Left renal pelvis (tissue), 4 donors: ENCODE measurements at places on chromosomes 11 and 22. TPM values are rescaled to one million over a fixed set of nuclear protein-coding genes. Genes with fewer than 3 reads are reported as not detected.

DNA sequence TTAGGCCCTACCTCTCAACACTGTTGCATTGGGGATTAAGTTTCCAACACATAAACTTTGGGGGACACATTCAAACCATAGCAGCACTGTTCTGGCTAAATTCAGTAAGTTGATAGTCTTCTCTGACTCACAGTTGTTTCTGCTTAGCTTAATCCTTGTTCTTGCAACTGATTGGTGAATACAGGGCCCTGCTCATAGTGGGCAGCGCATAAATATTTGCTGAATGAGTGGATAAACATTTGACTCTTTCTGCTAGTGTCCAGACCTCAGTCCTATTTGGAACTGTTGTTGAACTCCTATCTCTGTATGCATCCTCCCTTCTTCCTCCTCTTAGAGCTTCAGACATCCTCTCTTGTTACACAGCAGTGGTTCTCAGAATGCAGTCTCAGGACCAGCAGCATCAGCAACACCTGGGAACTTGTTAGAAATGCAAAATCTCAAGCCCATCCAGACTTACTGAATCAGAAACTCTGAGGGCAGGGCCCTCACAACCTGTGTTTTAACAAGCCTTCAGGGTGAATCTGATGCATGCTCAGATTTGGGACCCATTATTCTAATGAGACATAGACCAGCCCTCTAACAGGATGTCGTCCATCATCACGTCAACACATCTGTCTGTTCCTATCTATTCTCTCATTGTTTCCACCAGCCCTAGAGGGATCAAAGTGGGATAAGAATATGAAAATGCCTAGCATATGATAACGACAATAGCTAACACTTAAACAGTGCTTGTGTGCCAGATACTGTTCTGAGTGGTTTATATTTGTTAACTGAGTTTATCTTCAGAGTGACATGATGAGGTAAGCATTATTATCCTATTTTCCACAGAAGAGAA, 22.3 kb downstream of the SPON1 start:
- DNase-seq: no peak

- DNase-seq: no peak
Observed at GRCh38 chr11:9001736-9002135, 2.1 kb downstream of the NRIP3 start.

NAA40 gene
- polyA plus RNA-seq: 19.3 TPM

GRCh38 chr22:45554040-45554406, 51.3 kb downstream of the FBLN1 start:
- DNase-seq: no peak

DNA sequence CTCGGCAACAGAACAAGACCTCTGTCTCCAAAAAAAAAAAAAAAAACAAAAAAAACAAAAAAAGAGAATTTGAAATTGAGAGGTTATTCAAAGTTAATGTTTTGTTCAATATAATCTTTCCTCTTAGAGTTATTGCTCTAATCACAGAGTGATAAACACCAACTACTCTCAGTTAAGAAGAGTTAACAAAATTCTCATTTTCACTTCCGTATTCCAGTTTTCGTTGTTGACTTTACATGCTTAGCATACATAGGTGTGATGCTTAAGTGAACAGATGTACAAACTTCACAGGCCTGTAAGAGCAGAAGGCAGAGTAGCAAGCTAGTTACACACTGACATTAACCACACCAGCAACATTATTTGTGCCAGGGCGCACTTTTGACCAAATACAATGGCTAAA, 12.3 kb downstream of the EIF4ENIF1 start:
- DNase-seq: no peak

GRCh38 chr11:10930224-10930971, 72.5 kb upstream of the ZBED5 start:
- no peak for DNase-seq

- no peak for DNase-seq
Observed at GRCh38 chr11:11346303-11346702, 6.7 kb downstream of the CSNK2A3 start.

GRCh38 chr11:111045874-111046273, 199.7 kb upstream of the POU2AF2 start:
- no peak for DNase-seq

DNA sequence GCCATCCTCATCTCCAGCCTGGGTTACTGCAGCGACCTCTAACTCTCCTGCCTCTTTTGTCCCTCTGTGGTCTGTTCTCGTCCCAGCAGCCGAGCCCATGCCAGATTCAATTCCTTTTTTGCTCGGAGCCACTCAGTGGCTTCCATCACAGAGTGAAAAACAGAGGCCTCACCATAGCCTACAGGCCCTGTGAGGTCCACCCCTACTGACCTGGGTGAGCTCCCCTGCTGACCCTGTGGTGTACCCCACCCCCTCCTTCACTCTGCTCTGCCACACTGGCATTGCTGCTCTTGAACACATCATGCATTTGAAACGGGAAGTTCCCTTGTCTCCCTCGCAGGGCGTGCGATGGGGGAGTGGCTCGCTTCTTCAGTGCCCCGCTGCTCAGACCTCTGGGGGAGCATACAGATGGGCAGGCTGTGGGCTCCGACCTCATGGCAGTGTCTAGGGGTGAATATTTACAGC, 2.1 kb downstream of the AIP start:
- no peak for DNase-seq

GDPD4 gene
- polyA plus RNA-seq: 0.34 TPM

DNA sequence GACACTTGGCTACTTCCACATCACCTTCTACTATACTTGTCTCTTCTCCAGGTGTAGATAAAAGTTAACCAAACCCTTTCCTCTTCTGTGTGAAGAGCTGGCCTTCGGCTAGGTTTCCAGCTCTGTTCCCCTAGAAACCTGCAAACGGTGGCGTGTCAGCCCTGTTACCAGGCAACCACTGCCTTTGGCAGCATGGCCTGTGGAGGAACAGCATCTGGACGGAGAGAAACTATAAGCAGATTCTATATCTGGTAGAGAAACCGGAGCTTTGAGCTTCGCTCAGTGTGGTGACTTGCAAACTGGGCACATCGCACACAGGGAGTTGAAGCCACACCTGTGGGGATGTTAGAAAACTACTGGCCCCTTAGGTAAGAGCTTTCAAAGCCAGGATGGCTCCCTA, 35.9 kb downstream of the ARAP1 start:
- DNase-seq: no peak

- DNase-seq: no peak
Observed at GRCh38 chr22:30445438-30446145, 20.0 kb downstream of the MTFP1 start.

GRCh38 chr22:24091551-24092420, 80.7 kb downstream of the CABIN1 start:
- DNase-seq: no peak

DNA sequence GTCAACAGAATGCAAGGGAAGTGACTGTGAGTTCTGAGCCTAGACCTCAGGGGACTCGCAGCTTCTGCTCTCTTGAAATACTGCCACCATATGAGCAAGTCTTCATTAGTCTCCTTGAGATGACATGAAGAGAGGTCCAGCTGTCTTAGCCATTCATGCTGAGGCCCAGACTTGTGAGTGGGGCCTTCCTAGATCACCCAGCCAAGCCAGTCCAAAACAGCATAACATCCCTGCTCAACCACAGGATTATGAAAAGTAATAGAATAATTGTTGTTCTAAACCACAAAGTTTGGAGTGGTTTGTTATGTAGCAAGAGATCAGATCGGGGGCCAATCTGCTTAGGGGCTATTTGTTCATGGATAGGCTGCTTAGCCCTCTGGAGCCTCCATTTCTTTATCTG, 54.9 kb upstream of the HTATIP2 start:
- no peak for DNase-seq

- peak; percentile 60 for DNase-seq
Observed at GRCh38 chr11:9264316-9265210, 587 bp downstream of the DENND5A start.

DNA sequence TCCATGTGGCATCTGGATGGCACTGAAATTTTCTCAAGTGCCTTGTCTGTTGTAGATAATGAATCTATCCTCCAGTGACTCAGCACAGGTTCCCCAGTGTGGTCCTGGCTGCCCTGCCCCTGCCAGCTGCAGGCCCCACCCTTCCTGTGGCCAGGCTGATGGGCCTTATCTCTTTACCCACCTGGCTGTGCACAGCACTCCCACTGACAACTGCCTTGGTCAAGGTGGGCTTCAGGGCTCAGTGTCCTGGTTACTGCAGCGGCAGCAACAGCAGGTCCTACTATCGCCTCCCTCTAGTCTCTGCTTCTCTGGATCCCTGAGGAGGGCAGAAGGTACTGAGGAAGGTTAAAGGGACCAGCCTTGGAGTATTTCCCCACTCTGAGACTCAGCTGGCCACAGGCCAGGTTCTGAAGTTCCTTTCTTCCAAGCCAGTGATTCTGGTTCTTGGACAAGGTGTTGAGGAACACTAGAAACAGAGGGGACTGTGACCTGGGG, 3.1 kb downstream of the HMBS start:
- no peak for DNase-seq

DNA sequence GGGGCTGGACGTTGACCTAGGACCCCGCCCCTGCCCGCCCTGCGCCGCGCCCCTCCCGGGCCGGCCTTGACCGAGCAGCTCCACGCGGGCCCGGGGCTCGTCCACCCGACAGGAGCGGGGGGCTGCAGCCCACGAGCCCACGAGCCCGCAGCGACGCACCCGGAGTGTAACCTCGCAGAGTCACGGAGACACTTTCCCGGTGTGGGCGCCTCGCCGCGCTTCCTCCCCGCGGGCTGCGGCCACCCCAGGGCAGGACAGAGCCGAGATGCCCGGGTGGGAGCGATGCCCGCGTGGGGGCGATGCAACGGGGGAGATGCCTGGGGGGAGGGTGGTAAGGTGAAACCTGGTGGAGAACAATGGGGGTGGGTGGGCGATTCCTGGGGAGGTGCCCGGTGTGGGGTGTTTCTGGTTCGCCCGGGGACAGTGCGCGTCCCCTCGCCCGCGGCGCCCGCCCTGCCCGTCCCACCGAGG, 4.9 kb upstream of the ZBED4 start:
- DNase-seq: no peak

DNA sequence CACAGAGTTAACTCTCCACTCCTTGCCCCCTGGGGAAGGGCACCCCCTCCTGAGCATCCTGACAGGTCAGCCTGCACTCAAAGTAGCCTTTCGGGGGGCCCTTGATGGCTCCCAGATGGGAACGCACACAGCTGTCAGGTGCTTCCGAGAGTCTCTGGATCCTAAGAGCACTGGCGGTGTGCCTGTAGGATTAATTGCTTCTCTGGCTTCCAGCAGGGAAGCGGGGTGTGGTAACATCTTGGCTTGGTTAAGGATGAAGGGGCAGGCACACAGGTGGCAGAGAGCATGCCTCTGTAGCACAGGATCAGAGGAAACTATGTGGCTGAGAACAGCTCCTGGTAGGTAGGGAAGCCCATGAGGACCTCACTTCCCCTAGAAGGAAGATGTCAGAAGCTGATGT, 199.8 kb downstream of the MIAT start:
- DNase-seq: no peak

OR8D4 gene
- polyA plus RNA-seq: not detected

- DNase-seq: no peak
Observed at GRCh38 chr11:33761471-33761870, 12.8 kb downstream of the FBXO3 start.

ADAMTS15 gene
- 41.4 TPM for polyA plus RNA-seq

GRCh38 chr11:35143297-35144135, 4.5 kb downstream of the CD44 start:
- DNase-seq: no peak

OR10G4 gene
- not detected for polyA plus RNA-seq

MUC6 gene
- 0.66 TPM for polyA plus RNA-seq

DNA sequence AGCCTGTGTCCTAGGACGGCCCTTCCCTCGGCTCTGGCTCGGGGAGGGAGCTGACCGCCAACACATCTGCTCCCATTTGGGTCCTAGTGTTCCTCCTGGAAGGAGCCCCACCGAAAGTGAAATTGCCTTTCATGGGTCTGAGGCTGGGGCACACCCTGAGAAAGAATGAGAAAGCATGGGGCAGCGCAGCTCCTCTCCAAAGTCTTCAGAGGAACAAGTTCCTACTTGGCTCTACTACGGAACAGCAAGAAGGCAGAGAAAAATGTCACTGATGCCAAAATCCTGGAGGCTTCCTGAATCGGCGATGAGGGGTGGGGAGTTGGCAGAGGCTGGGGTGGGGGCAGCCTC, 41.5 kb upstream of the MYEOV start:
- no peak for DNase-seq

- peak; percentile 38 for DNase-seq
Observed at GRCh38 chr11:124799348-124800225, 619 bp downstream of the MSANTD2 start.

GRCh38 chr22:23403720-23404688, 176.1 kb downstream of the IGLL1 start:
- DNase-seq: no peak

- no peak for DNase-seq
Observed at GRCh38 chr11:32781721-32782120, 12.7 kb downstream of the CCDC73 start.

DNA sequence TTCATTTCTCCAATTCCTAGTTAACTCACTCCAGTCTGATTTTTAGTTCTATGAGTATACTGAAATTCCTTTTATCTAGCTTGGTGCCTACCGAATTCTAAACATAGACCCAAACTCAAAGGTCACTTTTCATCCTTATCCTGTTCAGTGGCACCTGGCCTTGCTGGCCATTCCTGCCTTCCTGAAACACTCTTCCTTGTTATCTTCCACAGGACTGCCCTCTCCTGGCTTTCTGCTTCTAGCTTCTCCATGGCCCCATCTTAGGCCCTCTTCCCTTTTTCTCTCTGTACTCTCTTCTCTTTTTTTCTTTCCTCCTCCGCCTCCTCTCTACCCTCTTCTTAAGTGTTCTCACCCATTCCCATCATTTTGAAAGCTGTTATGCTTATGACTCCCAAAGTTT, 87.3 kb downstream of the WNT11 start:
- DNase-seq: no peak

GRCh38 chr11:86761978-86762377, 38.4 kb upstream of the PRSS23 start:
- no peak for DNase-seq

DNA sequence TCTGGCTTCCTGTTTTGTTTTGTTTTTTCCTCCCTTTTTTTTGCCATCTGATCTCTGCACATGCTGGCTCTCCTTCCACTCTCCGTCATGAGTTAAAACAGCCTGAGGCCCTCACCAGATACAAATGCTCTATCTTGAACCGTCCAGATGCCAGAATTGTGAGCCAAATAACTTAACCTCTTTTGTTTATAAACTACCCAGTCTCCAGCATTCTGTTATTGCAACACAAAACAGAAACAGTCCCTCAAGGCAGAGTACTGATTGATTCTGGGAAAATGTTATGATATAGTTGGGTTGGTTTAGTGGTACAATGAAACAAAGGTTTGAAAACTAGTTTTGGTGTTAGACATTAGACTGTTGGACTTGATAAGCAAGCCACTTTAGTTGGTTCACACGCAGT, 1390.0 kb upstream of the RAG2 start:
- DNase-seq: no peak

DNA sequence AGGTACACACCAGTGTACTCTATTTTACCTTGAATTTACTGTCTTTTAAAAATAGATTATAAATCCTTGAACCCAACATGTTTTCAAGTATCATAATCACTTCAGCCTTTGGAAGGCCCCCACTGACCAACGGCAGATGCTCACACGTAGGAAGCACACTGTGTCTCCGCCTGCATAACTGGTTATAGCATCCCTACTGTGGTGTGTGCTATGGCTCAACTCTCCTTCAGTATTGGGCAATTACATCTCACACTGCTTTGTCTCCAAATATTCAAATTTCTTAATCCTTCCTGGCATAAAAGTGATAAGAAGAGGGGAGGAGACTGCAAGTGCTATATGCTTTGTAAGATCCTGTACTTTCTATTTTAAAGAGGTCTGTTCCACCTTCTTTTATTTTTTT, 165.7 kb downstream of the CADM1 start:
- DNase-seq: no peak
